ENCODE measurements at places on chromosomes 5 and 9.

GRCh38 chr5:1088031-1088430 lies 23.8 kb downstream of the SLC12A7 start:
- DNase-seq, result no peak

DNA sequence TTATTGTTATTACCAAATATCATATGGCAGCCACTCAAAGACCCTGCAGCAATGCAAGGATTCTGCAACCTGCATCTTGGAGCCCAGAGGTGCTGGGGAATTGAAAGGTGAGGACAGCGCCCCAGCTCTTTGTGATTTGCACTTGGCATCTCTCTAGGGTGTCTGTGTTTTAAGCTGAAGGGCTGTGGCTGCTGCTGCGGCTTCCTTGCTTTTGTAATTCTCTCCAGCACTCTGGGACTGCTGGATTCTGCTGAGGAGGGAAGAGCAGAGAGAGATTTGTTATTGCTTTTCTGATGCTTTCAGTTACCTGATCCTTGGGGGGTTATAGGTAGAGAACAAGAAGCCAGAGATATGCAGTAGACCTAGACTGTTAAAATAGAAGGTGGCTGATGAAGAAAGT lies 562.4 kb downstream of the EBF1 start:
- DNase-seq, result no peak

- DNase-seq, result no peak
These were observed 65.2 kb downstream of the ZSWIM6 start for GRCh38 chr5:61397238-61397637.

DNA sequence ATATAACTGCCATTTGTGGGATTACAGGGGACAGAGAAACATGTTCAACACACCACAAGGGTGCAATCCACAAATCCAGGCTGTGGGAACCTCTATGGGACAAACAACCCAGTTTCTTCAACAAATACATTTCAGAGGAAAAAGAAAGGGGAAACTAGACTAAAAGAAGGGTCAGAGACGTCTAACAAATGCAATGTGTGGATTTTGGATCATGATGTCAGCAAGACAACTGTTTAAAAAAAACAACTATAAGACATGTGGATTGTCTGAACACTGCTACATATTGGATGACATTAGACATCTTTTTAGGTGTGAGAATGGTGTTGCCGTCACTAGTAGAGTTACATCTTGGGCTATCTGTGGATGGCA lies 3.9 kb upstream of the RALGDS start:
- no peak for DNase-seq

DNA sequence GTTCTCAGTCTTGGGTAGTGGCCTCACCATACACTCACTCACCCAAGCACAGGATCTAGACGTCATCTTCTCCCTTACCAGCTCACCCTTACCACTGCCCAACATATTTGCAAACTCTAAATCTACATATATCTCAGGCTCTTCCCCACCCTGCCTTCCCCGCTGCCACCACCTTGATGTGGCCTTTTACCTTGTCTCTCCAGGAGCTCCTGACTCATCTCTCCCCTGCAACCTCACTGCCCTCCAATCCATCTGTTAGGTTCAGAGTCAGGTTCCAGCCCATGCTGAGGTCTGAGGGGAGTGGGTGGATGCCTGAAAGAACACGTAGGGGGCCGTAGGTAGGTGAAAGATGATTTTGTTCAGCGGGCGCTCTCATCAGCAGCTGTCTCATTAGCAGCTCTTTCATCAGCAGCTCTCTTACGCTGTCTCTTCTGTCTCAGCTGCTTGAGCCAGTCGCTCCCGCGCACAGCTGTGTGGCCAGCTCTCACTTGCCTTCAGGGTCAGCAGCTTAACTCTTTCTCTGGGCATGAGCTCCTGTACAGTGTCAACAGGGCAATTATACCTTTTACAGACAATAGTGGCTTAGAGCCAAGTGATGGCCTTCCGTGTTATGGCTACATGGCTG lies 23.1 kb upstream of the CKMT2 start:
- no peak for DNase-seq

GRCh38 chr5:83955916-83956315 lies 235.3 kb upstream of the HAPLN1 start:
- no peak for DNase-seq

DNA sequence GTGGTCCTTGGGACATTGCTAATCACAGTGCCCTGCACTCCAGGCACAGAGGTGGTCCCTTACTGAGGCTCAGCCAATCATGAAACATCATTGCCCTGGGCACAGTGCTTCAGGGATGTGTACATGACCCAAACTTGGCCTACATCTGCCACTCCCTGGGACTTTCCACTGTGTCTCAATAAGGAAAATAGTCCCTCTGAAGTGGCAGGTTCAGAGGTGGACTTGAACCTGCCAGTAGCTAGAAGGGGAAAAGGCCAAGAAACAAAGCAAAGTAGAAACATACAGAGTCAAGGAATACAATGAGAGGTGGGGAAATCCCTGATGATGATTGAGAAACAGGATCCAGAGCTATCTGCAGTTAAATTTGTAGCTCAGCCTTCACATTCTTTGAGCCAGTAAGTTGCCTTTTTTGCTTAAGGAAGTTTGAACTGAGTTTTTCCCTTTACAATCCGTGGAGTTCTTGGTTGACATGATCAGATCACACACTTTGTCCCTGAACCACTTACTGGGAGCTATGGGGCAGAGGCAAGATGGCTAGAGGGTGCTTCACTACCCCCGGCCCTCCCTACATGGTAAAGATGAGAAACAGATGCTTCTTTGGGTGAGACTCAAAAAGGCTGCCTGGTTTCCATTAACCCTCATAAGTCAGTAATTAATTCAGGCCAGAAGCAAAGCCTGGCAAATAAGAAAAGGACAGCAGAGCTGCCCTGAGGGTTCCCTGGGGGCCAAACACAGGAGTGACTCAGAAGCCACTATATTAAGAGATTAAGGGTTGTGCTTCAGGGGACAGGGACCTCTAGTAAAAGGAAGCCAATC lies 57.6 kb downstream of the SH3TC2 start:
- no peak for DNase-seq

GRCh38 chr5:128684961-128685360 lies 146.9 kb upstream of the FBN2 start:
- DNase-seq, result no peak

- no peak for DNase-seq
These were observed 290.3 kb upstream of the SGCD start for GRCh38 chr5:156036640-156037039.

DNA sequence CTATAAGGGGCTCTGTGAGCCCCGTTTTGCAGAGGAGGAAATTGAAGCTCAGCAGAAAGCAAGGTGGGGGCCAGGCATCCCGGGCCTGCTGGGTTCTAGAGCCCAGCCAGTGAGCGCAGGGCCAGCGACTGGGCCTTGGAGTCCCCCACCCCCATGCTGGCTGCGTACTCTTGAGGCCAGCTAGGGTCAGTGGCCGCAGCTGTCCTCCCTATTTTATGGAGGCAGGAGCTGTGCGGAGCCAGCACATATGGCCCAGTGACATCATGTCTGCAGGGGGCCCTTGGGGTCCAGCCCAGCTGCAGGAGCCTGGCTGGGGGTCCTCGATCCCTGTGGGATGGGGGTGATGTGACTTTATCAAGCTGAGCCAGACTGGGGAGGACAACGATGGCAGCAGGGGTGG lies 71.3 kb downstream of the HMCN2 start:
- DNase-seq, result no peak

DNA sequence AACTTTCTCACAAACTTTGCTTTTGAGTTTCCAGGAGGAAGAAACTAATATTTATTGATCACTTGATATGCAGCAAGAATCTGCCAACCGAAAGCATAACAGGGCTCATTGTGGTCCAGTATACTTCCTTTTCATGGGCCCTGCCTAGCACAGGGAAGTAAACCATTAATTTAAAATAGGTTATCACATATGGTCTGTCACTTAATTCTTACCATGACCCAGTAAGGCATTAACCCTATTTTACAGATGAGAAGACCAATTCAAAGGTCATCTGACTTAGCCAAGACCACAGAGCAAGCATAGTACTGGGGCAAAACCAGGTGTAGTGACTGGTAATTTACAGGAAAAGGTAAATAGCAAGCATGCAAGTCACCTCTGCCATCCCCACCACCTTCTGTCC lies 336.9 kb upstream of the DMAC1 start:
- DNase-seq, result no peak

GRCh38 chr5:154534457-154535050 lies 56.5 kb upstream of the HAND1 start:
- DNase-seq, result no peak

DNA sequence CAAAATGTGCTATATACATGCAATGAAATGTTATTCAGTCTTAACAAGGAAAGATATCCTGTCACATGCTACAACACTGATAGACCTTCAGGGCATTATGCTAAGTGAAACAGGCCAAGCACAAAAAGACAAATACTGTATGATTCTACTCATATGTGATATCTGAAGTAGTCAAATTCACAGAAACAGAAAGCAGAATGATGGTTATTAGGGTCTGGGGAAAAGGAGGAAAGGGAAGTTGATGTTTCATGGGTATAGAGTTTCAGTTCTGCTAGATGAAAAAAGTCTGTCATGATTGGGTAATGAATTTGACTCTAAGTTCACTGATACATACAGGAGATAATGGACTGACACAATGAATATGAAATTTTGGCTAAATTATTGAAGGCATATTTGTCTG lies 11.2 kb upstream of the RIC1 start:
- no peak for DNase-seq

- no peak for DNase-seq
These were observed 84.2 kb downstream of the MUSK start for GRCh38 chr9:110752766-110753165.

DNA sequence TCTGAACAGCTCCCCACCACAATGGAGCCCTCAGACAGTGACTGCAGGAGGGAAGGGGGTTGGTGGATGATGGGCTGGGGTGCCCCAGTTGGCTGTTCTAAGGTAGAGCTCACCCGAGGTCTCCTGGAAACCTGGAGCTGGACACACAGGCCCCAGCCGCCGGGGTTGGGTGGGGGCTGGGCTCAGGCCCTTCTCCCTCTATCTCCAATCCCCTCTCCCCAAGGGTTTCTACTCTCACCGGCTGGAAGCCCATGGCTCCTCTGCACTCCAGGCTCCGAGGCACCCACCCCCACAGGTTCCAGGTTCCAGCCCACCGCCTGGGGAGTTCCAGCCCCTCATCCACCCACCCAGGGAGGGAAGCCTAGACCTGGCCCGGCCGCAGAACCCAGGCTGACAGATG lies 766 bp downstream of the NR5A1 start:
- no peak for DNase-seq

GRCh38 chr9:6471231-6471850 lies 58.3 kb downstream of the UHRF2 start:
- DNase-seq, result no peak

DNA sequence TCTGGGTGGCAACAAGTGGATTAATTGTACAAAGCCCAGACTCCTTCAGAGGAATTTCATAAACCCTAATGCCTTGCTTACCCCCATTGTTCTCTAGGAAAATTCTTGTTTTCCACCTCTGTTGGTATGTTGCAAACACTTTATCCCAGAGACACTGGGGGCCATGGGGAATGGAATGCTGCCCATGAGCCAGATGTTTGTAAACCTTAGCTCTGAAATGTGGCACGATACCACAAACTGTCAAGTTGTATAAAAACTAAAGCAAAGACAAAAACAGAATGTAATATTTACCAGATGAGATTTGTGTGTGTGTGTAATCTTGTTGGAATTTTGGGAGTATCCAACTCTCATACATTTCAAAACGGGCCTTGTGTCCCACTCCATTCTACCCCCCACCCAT lies 465.0 kb downstream of the EBF1 start:
- DNase-seq, result no peak

GRCh38 chr5:88544136-88544645 lies 275.5 kb upstream of the TMEM161B start:
- no peak for DNase-seq

- DNase-seq, result no peak
These were observed 6.5 kb upstream of the FBXO10 start for GRCh38 chr9:37582548-37583157.

All from cortex of kidney (tissue), 1 donor.